H7 (cell line): ENCODE measurements at places on chromosomes 2 and 18. TPM values are rescaled to one million over a fixed set of nuclear protein-coding genes. Genes with fewer than 3 reads are reported as not detected.

The ABCG5 gene
- not detected in 2 replicates for total RNA-seq

The RESP18 gene
- total RNA-seq = not detected in 2 replicates

The FBXO36 gene
- total RNA-seq = 7.9 and 10.2 TPM in 2 replicates

The GALNT13 gene
- total RNA-seq = 7.1 and 8.7 TPM in 2 replicates

The C2orf78 gene
- 0.15 TPM in 1 of 2 replicates, not detected in the other for total RNA-seq

The BCL2L11 gene
- total RNA-seq = 11.3 and 11.6 TPM in 2 replicates

The ABHD1 gene
- 0.55 TPM in 1 of 2 replicates, not detected in the other for total RNA-seq

The DNAJC5G gene
- not detected in 2 replicates for total RNA-seq

The RSAD2 gene
- not detected in 2 replicates for total RNA-seq

The CNGA3 gene
- 0.10 TPM in 1 of 2 replicates, not detected in the other for total RNA-seq

The DES gene
- total RNA-seq = 14.7 and 18.8 TPM in 2 replicates

DNA sequence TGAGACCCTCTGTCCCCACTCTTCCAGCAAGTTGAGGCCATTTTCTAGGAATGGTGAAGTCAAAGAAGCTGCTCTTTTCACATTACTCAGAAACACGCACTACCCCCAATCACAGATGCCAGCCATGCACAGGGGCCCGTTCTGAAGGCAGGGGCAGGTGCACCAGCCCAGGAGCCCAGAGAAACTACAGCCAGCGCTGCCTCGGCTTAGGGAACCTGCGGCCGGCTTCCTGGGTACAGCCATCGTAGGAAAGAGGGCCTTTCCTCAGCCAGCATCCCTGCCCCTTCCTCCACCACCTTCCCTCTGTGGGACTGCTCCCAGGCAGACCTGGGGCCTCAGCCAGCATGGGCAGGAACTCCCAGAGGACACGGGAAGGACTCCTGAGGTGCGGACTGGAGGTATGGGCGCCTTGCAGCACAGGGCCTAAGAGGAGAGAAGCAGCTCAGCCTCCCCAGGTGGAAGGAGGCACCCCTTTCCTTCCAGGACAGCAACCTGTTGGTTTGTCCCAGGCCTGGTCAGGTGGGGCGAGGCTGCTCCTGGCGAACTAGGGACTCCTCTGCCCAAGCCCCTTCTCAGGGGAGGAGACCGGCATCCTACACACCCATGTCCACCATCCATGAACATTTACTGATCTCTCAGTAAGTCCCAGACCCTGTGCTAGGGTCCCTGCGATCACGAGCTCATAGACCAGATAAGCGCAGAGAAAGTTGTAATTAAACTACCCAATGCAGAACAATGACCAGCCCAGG, 99.0 kb upstream of the ID2 start:
- DNase-seq = no peak

GRCh38 chr2:36367486-36367885, 11.9 kb downstream of the CRIM1 start:
- DNase-seq = no peak

- DNase-seq = no peak
These were observed 720.3 kb downstream of the GALR1 start for GRCh38 chr18:77969972-77970371.

DNA sequence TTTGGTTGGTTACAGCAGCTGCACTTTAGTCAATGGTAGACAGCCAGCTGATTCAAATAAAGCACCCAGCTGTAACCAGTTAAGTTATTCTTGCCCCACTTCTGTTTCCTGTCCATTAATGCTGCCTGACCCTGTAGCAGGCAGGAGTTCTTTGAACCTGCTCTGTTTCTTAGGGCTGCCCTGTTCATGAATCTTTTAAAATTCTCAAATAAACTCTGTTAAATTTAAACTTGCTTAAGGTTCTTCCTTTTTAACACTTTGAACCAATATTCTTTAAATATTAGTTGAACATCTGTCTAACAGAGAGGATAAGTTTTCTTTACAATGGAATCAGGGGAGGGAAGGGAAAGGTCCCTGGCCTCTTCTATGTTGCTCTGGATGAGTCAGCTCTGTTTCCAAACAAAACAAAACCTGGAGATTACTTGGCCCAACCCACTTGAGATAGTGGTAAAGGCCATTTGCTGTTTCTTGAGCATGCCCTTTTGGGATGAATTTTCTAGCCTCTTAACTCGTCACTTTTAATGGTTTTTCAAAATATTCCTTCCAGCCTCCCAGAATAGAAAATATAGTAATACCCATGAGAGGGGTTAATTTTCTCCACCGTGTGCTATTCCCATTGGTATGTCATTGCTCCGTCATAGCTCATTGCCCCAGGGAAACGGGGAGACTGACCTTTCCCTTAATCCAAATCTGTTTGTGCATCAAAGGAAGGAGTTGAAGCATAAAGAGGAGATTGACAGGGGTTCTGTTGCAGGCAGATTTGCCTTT, 112.1 kb upstream of the FHL2 start:
- no peak for DNase-seq

- peak; percentile 17 for DNase-seq
These were observed 4.9 kb upstream of the DUSP2 start for GRCh38 chr2:96150007-96150640.

- no peak for DNase-seq
These were observed 17.6 kb downstream of the PTPRM start for GRCh38 chr18:7584646-7585275.

- no peak for DNase-seq
These were observed 138.9 kb downstream of the LTBP1 start for GRCh38 chr2:33085646-33086045.

DNA sequence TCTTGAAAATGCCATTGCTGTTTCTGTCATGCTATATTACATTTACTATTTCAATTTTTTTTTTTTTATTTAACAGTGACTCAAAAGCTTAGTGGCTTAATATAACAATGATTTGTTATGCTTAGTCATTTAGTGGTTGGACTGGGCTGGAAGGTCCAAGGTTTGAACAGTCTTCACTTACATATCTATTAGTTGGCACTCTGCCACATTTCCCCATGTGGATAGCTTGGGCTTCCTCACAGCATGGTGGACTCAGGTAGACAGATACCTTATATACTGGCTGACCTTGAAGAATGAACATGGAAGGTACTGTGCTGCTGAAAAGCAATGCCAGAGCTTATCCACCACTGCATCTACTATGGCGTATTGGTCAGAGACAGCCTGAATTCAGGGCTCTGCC, 909.5 kb upstream of the SOX11 start:
- DNase-seq = no peak

DNA sequence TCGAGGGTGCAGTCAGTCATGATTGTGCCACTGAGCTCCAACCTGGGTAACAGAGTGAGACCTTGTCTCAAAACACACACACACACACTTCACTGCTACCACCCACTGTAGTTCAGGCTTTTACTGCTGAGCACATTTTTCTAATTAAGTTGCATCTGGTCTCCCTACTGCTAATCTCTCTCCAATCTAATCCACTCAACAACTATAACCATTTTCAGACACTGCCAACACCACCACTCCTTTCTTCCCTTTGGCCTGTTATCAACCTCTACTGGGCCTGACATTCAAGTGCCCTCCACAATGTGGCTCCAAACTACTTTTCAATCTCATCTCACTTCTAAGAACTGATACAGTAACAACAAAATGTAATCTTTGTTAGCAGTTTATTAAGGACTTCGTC, 44.8 kb downstream of the RMP24 start:
- no peak for DNase-seq

GRCh38 chr2:27728081-27728858, 43.2 kb upstream of the MRPL33 start:
- no peak for DNase-seq

DNA sequence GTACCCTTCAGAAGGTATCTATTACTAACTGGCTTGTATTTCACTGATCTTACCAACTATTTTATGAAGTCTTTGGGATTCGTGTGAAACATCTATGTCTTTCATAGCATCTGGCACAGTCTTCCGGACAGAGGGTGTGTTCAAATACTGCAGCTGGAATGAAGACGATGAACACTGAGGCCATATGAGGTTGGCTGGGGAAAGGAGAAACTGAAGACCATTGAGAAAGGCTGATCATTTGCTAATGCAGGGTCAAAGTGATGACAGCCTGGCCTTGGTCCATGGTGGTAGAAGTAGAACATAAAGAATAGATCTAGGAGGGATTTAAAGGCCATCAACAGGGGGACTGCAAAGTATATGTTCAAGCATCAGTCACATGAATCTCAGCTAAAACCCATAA, 132.7 kb downstream of the CCBE1 start:
- no peak for DNase-seq

DNA sequence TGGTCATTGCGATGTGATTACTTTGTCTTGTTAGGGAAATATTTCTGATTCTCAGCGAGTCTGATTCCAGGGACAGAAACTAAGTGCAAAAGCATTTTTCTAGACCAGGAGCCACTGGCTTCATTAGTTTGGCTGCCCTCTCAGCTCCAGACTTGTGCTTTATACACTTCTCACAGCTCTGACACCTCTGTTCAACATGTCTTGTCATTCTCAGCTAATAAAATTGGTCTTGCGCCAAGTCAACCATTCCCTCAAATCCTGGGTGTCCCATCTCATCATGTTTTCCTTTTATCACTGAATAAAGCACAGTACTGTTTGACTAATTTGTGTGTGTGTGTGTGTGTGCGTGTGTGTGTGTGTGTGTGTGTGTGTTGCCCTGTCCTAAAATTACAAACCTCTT, 215.5 kb upstream of the EPHA4 start:
- DNase-seq = no peak

- peak; percentile 74 for DNase-seq
These were observed 316 bp downstream of the CRIM1 start for GRCh38 chr2:36355890-36356297.

DNA sequence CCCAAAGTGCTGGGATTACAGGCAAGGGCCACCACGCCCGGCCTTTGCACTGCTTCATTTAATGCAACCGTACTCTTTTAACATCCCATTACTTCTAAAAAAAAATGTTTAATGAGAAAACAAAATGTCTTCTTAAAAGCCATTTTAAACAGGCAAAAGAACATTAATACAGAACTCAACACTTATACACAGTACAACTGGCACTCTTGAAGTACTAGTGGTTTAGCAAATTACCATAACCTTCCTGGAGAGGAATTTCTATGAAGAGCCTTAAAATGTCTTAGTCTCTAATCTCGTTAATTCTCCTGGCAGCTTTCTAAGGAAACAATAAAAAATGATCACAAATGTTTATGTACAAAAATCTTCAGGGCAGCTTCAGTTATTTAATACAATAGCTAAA, 5.9 kb downstream of the IWS1 start:
- DNase-seq = no peak

- no peak for DNase-seq
These were observed 65.6 kb downstream of the ODC1 start for GRCh38 chr2:10382354-10383061.

GRCh38 chr18:57347784-57348183, 4.6 kb upstream of the ST8SIA3 start:
- no peak for DNase-seq

- no peak for DNase-seq
These were observed 119.2 kb downstream of the ANTXR1 start for GRCh38 chr2:69131983-69132675.

GRCh38 chr18:13377496-13377895, 158.9 kb downstream of the LDLRAD4 start:
- DNase-seq = peak; percentile 20

GRCh38 chr2:187552828-187553681, 1.2 kb downstream of the TFPI start:
- DNase-seq = no peak

DNA sequence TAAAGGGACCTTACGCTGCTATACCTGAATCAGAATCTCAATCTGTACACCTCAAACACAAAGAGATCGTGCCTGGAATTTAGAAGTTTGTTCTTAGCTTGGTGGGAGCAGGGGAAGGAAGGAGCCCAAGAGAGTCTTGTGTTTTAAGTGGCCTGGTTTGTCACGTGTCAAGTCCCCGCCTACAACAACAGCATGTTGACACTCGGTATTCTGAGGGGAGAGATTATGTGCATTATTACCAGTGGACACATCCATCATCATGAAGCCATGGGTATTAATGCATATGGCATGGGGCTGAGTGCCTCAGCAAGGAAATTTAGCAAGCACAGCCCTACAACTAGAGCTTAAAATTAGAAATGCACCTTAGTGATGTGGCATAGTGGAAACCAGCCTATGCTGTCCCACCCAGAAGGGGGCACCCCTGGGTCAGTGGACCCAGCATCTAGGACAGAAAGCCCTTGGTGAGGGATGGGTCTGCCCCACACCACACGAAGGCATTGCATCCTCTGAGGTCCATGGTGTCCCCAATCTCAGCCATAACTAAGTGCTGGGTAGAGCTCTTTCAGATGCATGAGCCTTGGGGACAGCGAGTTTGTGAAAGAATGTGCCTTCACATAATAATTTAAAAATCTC, 138.7 kb downstream of the MGAT5 start:
- peak; percentile 33 for DNase-seq

DNA sequence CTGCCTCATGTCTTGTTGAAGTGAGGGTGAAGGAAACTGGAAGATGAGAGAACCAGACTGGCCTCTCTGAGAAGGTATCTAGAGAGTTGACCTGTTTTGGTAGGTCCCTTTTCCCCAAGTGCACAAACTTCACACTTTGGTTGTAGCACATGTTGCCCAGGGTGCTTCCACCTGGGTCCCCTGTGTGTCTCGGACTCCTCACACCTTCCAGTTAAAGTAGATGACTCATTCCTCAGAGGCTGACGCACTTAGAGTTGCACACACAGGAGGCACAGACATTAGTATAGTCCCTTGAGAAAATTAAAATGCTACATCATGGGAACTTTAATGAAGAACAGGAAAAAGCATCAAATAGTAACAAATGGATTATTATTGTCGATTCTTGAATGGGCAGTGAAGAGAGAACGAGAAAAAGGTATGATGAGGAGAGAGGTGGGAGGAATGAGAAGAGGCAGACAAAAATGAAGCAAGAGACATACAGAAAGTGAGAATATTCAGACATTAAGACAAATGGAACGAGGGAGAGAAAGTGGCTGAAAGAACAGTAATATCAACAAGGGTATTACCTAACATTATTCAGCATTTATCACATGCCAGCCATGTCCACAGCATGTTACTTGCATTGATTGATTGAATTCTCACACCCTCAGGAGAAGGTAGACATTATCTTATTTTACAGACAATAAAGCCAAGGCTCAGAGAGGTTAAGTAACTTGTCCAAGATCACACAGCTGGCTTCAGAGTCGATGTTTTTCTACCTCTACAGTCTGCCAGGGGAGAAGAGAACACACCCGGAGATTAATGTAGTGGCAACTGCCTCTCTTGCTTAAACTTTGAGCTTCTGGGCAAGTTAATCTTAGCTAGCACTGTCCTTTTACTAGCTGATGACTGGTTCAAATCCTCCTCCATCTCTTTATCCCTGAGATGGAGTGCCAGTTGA, 68.6 kb downstream of the FHOD3 start:
- no peak for DNase-seq
